Activated CD4-positive, alpha-beta T cell treated with anti-CD3 and anti-CD28 coated beads for 36 hours (primary cell): ENCODE measurements at places on chromosomes 16 and 17. TPM values are rescaled to one million over a fixed set of nuclear protein-coding genes. Genes with fewer than 3 reads are reported as not detected.

DNA sequence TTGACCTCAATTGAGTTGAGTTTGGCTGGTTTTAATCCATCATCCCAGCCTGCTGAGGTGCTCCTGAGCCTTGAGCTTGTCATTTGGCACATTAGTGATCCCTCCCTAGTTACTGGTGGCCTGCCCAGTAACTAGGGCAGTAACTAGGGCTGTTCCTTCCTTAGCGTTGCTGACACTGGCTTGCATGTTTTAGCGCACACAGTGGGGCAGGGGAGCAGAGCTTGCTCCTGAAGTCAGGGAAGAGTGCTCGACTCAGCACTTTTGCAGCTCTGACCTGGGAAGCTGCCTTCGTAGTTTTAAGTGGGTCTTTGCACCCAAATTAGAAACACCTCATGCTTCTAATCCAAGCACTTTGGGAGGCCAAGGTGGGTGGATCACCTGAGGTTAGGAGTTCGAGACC, 15.7 kb downstream of the CCDC42 start:
- H3K4me1 ChIP-seq, result no peaks in the 10 kb centered on the region
- no peak overlapping the region for H3K4me3 ChIP-seq
- no peak overlapping the region for H3K27ac ChIP-seq
- peaks cover 11% of the 10 kb centered on the region for H3K27me3 ChIP-seq

DNA sequence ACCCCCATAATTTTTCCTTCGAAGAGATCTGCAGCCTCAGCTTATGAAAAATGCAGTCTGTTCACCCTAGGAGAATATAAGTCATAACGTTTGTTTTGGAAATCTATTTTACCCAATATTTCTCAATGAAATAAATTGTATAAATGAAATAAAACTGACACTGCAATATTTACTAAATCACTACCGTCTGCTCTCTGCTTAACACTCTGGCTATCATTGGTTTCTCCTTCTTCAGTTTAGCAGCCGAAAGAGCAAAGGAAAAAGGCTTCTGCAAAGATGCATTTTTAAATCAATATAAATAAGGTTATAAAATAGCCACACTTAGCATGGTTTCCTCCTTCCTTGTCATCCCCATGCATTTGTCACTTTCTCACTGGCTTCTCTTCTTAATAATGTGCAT, 148.2 kb downstream of the SNX11 start:
- no peak for DNase-seq
- H3K36me3 ChIP-seq, result peaks cover 6% of the 10 kb centered on the region
- H3K4me3 ChIP-seq, result no peak overlapping the region

DNA sequence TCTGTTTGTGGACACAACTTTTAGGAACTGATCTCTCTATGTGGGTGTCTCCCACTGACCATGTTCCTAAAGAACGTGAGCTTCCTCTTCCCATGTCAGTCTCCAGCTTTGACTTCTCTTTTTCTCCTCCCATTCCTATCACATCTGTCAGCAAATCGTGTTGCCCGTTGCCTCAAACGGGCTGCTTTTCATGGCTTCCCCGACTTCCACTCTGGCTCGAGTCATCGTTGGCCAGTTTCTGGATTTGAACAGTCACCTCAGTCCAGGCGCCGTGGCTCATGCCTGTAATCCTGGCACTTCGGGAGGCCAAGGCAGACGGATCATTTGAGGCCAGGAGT, 5.4 kb downstream of the ABCC1 start:
- no peak overlapping the region for H3K4me3 ChIP-seq
- peaks cover 50% of the 10 kb centered on the region for H3K36me3 ChIP-seq
- no peaks in the 10 kb centered on the region for H3K27me3 ChIP-seq
- peak overlapping the region; percentile 69 for H3K27ac ChIP-seq
- no peak for DNase-seq

GRCh38 chr16:48619979-48620378, 10.0 kb upstream of the N4BP1 start:
- H3K4me1 ChIP-seq, result peaks cover 31% of the 10 kb centered on the region
- H3K36me3 ChIP-seq, result no peaks in the 10 kb centered on the region
- DNase-seq, result no peak
- no peaks in the 10 kb centered on the region for H3K27me3 ChIP-seq
- H3K27ac ChIP-seq, result no peak overlapping the region

- no peak overlapping the region for H3K4me3 ChIP-seq
- peak; percentile 91 for DNase-seq
- H3K27me3 ChIP-seq, result peaks cover under 1% of the 10 kb centered on the region
- peaks cover 36% of the 10 kb centered on the region for H3K4me1 ChIP-seq
Observed at GRCh38 chr17:38676706-38677504, 2.1 kb upstream of the EPOP start.

- no peak overlapping the region for H3K27ac ChIP-seq
- H3K4me3 ChIP-seq, result no peak overlapping the region
- peaks cover 15% of the 10 kb centered on the region for H3K36me3 ChIP-seq
- no peak for DNase-seq
- peaks cover 49% of the 10 kb centered on the region for H3K4me1 ChIP-seq
- H3K27me3 ChIP-seq, result no peaks in the 10 kb centered on the region
Observed at GRCh38 chr17:40346765-40347158, 17.8 kb downstream of the GJD3 start.

GRCh38 chr17:75124819-75125162, 6.8 kb downstream of the NT5C start:
- DNase-seq, result no peak
- H3K27me3 ChIP-seq, result no peaks in the 10 kb centered on the region
- peaks cover 28% of the 10 kb centered on the region for H3K4me1 ChIP-seq
- H3K36me3 ChIP-seq, result peaks cover 21% of the 10 kb centered on the region

PRAC2 gene
- not detected for total RNA-seq

SYT17 gene
- total RNA-seq, result not detected

KRTAP9-2 gene
- total RNA-seq, result not detected
